Stimulated activated CD4-positive, alpha-beta T cell treated with anti-CD3 and anti-CD28 coated beads, Interleukin-4, amount 100 ng/mL, for 24 hours (primary cell): ENCODE measurements at places on chromosomes 2 and 18.

GRCh38 chr2:27322301-27322765 is 564 bp downstream of the MPV17 start:
- peak; percentile 9 for DNase-seq

GRCh38 chr2:20702563-20702962 is 35.6 kb downstream of the GDF7 start:
- no peak for DNase-seq

DNA sequence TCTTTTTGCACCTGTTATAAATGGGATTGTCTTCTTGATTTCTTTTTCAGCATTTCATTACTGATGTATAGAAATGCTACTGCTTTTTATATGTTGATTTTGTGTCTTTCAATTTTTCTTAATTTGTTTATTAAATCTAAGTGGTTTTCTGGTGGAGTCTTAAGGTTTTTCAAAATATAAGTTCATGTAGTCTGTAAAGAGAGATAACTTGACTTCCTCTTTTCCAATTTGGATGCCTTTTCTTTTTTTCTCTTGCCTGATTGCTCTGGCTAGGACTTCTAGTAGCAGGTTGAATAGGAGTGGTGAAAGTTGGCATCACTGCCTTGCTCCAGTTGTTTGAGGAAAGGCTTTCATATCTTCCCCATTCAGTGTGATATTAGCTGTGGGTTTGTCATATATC is 28.6 kb upstream of the GALNT5 start:
- no peak for DNase-seq

GRCh38 chr2:197327472-197328098 is 17.0 kb upstream of the ANKRD44 start:
- peak; percentile 16 for DNase-seq

GRCh38 chr2:26971911-26972786 is 1.7 kb downstream of the MAPRE3 start:
- DNase-seq: no peak

DNA sequence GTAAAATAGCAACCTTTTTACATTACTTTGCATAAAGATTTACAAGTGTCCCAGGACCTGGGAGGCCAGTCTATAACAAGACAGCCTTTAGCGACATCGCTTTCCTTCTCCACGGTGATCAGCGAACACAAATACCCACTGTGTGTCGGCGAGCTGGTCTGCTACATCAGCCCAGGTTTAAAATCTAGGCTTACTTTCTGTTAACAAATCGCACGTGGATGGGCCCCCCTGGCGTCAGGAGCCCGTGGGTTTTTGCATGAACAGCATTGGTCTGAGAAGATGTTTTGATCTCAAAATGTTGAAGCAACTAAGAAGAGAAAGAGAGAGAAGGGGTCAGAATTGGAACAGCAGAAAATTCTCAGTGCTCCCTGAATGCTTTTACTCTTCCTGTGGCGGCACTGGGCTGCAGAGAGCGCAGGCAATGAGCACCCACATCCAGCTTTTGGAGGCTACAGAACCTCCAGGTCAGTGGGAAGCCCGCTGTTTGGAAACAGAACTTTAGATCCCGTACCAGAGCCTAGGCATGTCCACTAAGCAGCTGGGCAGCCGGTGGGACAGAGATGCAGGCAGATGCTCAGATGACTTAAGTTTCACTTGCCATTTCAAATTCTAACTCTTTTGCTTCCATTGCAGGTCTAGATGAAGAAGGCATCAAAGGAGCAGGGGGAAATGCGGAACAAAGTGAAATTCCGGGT is 32.9 kb downstream of the CYP27C1 start:
- DNase-seq: no peak

- DNase-seq: no peak
Observed at GRCh38 chr18:8868276-8868675, 162.9 kb downstream of the MTCL1 start.

DNA sequence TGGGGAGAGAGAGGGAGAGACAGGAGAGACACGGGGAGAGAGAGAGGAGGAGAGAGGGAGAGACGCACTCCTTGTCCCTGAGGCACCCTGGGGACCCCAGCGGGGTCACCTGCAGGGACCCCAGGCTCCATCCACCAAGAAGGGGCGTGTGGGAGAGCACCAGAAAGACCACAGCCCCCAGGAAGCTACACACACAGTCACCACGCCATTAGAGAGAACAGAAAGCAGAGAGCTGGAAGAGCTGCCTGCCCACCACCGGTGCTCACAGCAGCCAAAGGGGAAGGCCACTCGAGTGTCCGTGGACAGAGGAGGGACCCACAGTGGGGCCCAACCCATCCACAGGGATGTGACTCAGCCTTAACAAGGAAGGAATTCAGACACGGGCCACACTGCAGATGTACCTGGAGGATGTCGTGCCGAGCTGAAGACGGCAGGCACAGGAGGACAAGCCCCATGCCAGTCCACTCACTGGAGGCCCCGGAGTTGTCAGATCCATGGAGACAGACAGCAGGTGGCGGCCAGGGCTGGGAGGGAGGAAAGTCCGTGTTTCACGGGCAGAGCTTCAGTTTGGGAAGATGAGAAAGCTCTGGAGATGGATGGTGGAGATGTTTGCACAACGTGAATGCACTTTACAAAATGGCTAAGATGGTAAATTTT is 11.5 kb upstream of the NFATC1 start:
- no peak for DNase-seq

DNA sequence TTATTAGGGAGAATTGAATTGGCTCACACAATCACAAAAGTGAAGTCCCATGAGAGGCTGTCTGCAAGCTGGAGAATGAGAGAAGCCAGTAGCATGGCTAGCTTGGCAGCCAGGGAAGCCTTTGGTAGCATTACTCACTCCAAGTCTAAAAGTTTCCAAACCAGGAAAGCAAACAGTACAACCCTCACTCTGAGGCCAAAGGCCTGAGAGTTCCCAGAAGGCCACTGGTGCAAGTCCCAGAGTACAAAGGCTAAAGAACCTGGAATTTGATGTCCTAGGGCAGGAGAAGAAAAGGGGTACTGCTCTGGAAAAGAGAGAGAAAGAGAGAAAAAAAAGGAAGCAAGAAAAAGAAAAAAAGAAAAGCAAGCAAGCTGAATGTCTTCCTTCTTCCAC is 318.2 kb downstream of the RND3 start:
- no peak for DNase-seq

- no peak for DNase-seq
Observed at GRCh38 chr2:15633043-15633970, 41.6 kb downstream of the DDX1 start.

DNA sequence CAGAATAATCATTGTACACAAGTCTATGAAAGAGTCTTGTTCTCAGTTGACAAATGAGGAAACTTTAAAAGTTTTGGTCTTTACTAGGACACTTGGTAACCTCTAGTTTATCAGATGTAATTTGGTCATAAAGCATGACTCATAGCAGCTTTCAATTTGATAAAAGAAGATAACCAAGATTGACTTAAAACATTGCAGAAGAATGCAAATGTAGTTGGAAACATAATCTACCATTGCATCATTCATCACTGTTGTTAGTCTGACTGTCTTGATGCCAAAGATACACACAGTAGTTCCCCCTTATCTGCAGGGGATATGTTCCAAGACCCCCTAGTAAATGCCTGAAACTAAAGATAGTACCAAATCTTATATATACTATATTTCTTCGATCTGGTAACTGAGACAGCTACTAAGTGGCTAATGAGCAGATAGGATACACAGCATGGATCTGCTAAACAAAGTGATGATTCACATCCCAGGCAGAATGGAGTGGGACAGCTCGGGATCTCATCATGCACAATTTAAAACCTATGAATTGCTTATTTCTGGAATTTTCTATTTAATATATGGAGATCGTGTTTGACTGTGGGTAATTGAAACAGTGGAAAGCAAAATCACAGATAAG is 131.4 kb upstream of the CCDC68 start:
- DNase-seq: no peak

GRCh38 chr2:121709776-121710469 is 26.8 kb downstream of the NIFK start:
- no peak for DNase-seq

DNA sequence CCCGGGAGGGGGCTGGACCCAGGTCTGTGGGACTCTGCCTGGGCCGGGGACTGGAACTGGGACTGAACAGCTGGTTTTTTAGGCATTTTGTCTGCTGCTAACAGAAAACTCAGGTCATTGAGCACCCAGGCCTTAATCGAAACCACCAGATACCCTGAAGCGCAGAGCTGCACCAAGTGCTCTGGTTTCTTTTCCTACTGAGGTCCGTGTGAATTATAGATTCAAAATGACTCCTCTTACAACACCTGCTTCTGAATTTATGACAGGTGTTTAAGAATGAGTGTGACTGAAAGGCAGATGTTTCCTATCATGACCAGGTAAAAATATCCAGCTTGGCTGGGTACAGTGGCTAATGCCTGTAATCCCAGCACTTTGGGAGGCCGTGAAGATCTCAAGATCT is 47.8 kb downstream of the TRAPPC12 start:
- no peak for DNase-seq

GRCh38 chr2:209097168-209097567 is 326.7 kb upstream of the MAP2 start:
- no peak for DNase-seq

DNA sequence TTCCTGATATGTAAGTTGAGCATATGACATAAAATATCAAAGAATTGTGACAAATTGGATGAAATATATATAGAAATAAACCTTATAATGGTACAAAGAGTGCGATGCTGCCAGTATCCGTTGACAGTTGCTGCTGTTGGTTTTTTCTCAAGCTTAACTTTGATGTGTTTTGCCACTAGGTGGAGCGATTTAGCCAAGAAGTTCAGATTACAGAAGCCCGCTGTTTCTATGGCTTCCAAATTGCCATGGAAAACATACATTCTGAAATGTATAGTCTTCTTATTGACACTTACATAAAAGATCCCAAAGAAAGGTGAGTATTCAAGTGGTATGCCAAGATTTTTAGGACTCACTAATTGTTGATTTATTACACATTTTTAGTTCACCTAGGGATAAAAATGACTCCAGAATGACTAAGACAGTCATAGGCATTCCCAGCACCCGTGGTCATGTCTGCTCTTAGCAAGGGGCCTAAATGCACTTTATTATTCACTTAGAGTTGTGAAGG is 2.1 kb downstream of the RRM2 start:
- peak; percentile 61 for DNase-seq

DNA sequence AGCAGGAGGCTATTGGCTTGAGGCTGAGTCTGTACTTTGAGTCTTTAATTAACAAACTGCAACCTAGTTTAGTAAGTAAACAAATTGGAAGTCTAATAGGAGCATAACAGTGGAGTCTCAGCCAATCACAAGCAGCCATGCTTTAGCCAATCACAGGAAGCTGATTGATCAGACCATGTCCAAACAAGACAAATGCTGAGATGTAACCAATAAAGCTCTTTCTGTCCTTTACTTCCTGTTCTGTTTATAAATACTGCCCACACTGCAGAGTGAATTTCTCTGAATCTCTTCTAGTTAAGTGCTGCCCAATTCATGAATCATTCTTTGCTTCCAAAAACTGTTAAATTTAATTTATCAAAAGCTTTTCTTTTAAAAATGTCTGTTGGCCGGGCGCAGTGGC is 146.6 kb upstream of the DLX2 start:
- no peak for DNase-seq

DNA sequence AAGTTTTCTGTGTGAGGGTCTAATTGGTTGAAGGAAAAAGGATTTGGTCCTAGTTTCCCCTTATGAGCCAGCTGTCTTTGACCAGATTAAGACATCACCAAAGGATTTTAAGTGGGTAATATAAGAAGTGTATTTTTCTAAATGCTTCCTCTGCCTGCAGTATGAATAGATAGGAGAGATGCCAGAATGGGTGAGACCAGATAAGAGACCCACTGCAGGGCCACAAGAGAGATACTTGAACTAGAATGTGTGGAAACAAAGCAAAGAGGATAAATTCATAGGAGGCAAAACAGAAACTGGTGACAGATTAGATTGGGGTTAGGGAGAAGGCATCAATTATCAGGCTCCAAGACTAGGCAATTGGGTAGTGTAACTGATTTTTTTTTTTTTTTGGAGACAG is 1.1 kb upstream of the HDHD2 start:
- DNase-seq: no peak

DNA sequence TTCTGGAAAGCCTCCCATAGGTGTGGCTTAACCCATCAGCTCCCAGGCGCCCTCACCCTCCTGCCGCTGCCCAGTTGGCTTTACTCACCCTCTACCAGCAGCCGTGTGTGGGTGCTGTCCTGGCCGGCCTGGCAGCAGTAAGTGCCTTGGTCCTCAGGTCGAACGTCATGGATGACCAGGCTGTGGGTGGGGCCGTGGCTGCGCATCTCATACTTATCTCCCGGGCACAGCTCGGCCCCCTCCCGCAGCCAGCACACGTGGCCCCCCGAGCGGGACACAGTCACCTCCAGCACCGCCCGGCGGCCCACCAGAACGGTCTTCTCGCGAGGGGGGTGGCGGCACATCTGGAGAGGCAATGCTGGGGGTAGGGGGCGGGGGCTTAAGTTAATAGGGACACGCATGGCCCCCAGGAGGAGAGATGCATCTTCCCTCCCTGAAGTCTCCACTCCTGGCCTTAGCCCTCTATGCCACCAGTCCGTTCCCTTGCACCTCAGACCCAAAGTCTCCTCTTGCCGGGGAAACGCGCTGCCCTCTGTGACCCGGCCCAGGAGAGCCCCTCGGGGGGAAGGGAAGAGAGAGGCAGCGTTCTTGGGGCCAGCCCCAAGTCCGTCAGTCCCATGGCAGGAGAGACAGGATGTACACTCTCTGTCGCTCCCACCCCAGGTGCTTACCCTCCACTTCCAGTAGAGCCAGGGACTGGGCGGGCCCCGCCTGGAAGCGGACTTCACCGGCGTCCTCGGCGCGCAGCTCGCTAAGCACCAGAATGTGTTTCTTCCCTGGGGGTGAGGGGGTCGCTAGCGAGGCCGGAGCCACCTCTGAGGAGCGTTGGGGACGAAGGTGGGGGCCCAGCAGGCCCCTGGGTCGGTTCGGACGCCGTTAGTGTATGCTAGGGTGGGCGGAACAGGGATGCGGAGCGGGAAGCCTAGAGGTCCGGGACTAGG is 7.9 kb downstream of the TMEM198 start:
- DNase-seq: no peak

- DNase-seq: no peak
Observed at GRCh38 chr2:238334885-238335284, 14.6 kb downstream of the TRAF3IP1 start.

- no peak for DNase-seq
Observed at GRCh38 chr2:128692895-128693742, 374.5 kb upstream of the HS6ST1 start.

GRCh38 chr2:236196366-236196765 is 28.2 kb upstream of the GBX2 start:
- DNase-seq: no peak

GRCh38 chr18:49212819-49213218 is 247.6 kb downstream of the DYM start:
- no peak for DNase-seq

GRCh38 chr2:105678346-105678745 is 66.4 kb upstream of the NCK2 start:
- DNase-seq: no peak

DNA sequence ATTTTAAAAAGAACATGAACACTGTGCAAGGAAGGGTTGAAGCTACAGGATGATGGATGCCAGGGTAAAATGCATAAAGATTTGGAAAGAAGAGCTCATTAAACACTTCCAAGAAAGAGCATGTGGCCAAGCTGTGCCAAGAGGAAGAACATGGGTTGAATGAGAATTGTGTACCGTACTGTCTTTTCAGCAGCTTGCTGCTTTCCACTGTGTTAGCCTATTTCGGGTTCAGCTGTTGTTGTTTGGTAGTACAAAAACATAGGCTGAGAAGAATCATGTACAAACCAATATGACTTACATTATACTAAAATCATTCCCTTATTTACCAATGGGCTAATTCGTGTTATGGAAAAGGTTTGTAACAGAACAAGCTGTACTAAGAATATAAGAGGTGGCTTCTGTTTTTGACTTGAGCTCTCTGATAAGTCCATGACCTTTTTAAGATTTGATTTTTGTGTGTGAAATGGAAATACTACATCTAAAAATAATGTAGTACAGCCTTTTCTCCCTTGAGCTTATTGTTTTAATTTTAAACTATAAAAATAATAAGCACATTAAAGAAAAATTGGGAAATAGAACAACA is 188.3 kb upstream of the STON1 start:
- DNase-seq: no peak
